ENCODE measurements at places on chromosomes 6 and 20. TPM values are rescaled to one million over a fixed set of nuclear protein-coding genes. Genes with fewer than 3 reads are reported as not detected.

GRCh38 chr20:61100489-61100888 is 151.6 kb upstream of the CDH4 start:
- peak; percentile 61 for DNase-seq

GRCh38 chr20:24795436-24795835 is 153.6 kb upstream of the CST7 start:
- no peak for DNase-seq

DNA sequence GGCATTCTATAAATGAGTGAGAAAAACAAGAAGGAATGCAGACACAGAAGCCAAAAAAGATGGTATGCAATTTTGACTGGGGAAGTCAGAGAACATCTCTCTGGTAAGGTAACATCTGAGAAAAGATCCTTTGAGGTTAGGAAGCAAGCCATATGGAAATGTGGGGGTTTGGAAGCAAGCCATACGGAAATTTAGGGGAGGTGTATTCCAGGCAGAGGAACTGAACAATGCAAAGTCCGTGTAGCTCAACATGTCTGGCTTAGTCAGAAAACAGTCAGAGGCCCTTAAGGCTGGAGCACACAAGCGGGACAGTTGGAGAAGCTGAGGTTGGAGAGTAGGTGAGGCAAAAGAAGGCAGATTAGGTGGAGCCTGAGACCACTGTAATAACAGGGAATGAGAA is 35.3 kb downstream of the RALGAPA2 start:
- DNase-seq: peak; percentile 63

Gene MTCH1
- 90.1 TPM for total RNA-seq
